NCI-H1105 (cell line): ENCODE measurements at places on chromosomes 12 and 14.
A peak's percentile ranks its signal among the peaks of the same experiment; 100 is the strongest.

DNA sequence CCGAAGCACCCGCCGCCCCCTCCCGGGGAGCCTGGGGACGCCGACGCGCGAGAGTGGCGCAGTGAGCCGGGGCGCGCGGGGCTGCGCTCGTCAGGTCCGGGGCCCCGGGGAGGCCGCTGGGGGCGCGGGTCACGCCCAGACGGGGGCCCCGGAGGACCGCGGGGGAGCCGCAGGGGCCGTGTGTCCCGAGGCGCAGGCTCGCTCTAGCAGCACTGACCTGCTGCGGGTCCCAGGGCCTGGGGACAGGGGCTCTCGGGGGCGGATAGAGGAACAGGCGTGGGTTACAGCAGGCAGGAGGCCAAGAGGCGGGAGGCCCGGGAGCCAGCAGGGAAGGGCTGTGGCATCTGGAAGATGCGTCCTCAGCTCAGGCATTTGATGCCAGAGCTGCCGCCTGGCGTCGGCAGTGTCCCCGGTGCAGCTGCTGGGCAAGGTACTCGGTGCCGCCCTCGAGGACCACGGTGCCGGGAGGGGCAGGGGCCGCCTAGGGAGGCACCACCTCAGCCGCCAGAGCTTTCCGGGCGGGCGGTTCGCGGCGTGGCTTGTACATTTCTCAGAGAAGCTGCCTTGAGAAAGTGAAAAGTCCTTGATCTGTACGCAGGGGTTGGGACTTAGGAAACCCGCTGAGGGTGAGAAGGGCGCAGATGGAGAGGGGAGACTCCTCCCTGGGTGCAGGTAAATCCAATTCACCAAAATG, 1.2 kb downstream of the WNT5B start:
- DNase-seq: peak; percentile 81

DNA sequence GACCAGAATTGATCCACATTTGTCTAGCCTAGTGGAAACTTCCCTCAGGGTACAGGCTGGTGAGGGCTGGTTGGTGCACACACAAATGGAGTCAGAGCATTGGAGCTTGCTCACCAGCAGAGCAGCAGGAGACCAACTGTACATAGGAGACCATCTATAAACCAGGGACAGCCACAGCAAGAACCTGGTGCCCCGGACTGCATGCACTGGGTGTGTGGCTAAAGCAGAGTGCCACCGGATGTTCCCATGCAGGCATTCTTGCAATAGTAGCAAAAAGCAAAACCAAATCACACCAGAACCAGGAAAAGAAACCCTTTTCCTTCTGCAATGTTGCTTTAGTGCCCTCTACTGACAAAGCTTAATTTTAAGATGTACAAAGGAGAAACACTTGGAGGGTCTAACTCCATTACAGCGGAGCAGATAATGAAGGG, 136.4 kb downstream of the MDGA2 start:
- peak; percentile 31 for DNase-seq

GRCh38 chr12:99847936-99848335, 136.8 kb downstream of the ANKS1B start:
- DNase-seq: no peak

GRCh38 chr14:80078501-80078900, 132.8 kb downstream of the DIO2 start:
- DNase-seq: peak; percentile 77

DNA sequence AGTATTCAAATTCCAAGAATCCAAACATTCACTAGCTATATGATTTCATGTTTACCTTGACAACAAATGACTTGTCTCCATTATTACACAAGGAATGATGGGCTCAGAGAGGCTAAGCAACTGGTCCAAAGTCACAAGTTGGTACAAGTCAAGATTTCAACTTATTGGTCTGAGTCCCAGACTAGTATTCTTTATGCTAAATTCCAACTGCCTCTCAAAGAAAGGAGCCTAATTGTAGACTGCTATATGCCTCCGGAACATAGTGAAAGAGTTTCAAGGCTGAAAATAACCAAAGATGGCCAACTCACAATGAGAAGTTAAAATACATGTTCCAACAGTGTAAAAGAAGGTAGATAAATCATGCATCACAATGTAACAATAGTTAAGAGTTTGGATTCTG, 7.5 kb downstream of the BTG1 start:
- no peak for DNase-seq

GRCh38 chr14:45649051-45649450, 396.0 kb upstream of the MIS18BP1 start:
- DNase-seq: no peak

DNA sequence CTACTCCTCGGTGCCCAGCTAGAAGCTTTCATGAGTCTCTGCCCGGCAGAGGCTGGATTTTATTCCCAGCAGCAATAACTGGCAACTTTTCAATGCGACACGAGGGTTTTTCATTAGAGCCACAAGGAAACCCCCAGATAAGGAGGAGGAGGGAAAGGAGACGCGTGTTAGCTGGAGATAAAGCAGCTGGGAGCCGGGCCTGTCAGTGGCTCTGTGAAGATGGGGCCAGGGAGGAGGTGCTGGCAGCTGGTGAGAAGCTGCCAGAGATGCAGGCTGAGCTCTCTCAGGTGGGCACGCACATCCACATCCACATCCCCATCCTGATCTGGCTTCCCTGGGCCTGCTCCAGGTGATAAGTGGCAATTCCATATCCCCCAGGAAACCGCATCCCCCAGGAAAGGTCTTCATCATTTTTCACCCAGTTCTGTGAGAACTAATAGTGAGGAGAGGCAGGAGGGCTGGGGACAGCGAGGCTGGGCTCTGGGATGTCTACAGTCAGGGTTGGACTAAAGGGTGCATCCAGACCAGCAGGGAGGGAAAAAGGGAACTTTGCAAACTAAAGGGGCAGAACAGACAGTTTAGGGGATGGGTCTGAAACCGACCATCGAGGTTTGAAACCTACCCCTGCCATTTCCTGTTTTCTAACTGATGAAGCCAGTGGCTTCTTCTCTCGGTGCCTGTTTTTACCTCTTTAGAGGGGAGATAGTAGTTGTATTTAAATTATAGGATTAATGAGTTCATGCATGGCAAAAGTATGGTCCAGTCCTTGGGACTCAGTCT, 413.2 kb downstream of the DPF3 start:
- no peak for DNase-seq

GRCh38 chr12:102871014-102871413, 46.0 kb downstream of the PAH start:
- DNase-seq: no peak

GRCh38 chr12:6697584-6698351, 2.8 kb downstream of the PIANP start:
- DNase-seq: peak; percentile 8

GRCh38 chr12:89695830-89696229, 12.8 kb downstream of the ATP2B1 start:
- DNase-seq: peak; percentile 11

DNA sequence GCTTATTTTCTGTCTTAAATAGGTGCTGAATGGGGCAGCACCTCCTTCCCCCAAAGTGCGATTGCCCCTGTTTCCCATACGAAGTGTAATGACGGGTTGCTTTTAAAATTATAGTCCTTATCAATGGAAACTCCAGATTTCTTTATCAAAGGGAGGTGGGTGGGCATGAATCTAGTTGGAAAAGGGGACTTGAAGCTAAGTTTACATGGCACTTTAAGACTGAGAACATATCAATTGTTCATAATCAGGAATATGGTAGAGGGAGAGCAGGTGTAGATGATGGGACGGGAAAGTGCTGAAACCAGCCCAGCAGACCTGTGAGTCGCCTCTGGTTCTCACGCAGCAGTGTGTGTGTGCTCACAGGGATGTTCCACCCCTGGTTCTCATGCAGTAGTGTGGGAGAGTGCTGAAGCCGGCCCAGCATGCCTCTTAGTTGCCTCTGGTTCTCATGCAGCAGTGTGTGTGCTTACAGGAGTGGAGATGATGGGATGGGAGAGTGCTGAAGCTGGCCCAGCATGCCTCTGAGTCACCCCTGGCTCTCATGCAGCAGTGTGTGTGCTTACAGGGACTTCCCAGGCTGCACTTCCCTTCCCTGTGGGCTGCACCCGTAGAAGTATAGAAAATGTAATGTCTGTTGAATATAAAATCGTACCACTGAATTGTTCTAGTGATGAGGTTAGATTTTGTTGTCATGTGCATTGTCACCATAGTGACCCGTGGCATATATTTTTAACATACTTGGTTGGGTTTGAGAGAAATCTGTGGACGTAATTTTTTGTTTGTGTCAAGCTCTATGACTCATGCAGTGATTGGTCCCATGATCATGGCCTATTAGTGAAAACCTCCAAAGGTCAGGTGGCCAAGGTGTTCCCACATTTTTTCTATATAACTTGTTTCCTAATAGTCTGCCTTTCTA, 51.6 kb downstream of the GPATCH2L start:
- DNase-seq: no peak

DNA sequence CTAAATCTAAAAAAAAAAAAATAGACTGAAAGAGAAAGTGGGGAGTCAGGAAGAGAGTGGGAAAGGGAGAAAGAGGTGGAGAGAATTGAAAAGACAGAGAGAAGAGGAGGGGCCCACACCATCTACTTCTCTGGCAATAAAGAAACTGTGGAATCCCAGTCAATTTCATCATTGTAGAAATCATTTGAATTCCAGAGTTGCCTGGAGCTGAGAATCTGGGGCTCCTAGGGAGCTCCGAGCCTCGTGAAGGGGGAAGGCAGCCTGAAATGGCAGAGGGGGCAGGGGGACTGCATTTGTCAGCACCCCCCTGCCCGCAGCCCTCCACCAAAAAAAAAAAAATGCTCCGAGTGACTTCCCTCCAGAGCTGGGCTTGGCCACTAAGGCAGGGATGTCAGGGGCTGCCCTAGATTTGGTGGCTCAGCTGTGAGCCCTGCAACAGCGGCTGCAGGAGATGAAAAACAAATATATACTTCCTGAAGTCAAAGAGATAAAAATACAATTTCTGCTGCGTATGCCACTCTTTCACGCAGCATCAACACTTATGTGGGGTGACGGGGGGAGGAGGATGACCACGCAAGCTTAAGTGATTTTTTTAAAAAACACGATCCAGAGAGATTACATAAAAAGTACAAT, 80.5 kb downstream of the BCL11B start:
- no peak for DNase-seq

GRCh38 chr12:122852336-122853275, 17.3 kb downstream of the HIP1R start:
- no peak for DNase-seq

GRCh38 chr14:61472011-61472672, 150.8 kb downstream of the PRKCH start:
- no peak for DNase-seq

DNA sequence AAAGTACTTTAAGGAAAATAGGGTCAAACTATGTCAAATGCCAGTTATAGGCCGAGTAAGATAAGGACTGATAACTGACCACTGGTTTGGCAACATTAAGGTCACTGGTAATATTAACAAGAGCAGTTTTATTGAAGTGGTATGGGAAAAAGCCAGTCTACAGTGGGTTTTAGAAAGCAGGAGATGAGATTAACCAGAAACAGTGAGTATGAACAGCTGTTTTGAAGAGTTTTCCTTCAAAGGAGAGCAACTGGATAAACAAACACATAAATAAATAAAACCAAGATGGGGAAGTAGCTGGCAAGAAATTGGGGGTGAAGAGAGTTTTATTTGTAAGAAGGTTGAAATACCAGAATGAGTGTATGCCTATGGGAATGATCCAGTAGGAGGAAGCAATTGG, 30.3 kb downstream of the KITLG start:
- DNase-seq: no peak

GRCh38 chr14:102516531-102517391, 7.2 kb upstream of the ANKRD9 start:
- peak; percentile 24 for DNase-seq

DNA sequence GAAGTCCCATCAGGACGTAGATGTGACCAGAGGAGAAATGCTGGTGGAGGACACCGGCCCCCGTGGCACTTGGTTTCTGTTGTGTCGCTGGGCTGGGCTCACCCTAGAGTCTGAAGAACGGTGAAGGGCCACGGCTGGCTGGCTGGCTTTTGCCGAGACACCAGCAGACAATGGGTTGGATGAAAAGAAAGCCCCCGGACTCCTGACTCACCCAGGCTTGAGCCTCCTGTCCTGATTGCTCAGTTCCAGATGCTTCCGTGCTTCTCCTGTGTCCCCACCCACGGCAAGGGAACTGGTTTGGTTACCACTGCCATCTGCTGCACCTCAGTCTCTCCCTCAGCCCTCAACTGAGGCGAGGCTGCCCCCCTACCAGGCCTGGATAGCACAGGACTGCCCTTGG, 10.4 kb upstream of the ENDOU start:
- no peak for DNase-seq

- DNase-seq: peak; percentile 50
These were observed 17.5 kb downstream of the ANAPC5 start for GRCh38 chr12:121334513-121335343.

GRCh38 chr12:86139671-86140070, 116.5 kb downstream of the MGAT4C start:
- no peak for DNase-seq
